ENCODE measurements at places on chromosomes 12 and 14.

DNA sequence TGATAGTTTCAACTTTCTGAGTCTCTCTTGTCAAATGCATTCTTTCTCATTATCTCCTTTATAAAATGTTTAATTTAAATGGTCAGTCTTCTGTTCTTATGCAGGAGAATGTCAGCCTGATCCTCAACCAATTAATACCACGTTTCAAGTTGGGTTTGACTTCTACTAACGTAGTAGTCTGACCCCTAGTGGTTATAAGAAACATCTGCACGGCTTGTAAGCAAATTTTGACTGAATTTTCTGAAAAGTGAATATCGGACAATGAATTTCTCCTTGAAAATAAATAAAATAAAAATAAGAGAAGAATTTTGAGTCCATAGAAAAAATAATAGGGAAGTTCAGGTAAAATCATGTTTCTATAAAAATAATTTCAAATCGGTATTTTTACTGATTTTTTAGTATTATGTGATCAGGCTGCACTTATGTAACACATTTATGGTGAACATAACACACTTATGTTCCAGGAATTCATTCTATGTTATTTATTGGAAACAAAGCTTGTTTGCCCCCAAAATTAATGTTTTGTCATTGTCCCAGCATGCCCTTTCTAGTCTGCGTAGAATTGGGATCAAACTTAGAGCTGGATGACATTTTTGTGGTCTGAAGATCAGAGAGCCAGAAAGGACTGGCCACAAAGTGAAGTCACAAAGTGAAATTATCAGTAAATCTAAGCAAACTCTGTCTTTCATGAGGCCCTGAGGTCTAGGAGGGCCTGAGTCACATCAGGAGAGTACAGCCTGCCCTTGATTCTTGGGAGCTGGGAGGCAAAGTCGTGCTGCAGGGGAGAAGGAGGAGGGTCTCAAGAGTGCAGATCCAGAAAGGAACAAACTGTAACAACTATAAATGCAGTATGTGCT lies 101.2 kb upstream of the STXBP6 start:
- H3K4me3 ChIP-seq = no peak overlapping the region
- H3K27me3 ChIP-seq = no peaks in the 10 kb centered on the region
- H3K36me3 ChIP-seq = no peaks in the 10 kb centered on the region
- no peaks in the 10 kb centered on the region for H3K4me1 ChIP-seq

DNA sequence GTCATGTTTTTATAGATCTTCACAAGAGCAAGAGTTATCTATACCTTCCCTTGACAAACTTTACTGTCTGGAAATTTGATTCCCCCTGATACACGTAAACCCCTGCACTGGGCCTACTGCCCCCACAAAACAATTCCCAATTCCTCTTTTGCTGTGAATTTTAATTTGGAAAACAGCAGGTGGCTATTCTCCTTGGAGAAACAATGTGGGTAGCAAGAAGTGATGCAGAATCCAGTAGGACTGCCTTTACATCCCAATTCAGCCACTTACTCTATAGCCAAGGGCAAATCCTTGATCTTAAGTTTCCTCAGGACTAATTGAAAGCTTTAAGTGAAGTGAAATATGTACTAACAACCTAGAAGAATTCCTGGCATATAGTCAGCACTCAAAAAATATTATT lies 129.3 kb downstream of the ACSS3 start:
- no peaks in the 10 kb centered on the region for H3K36me3 ChIP-seq
- no peaks in the 10 kb centered on the region for H3K4me1 ChIP-seq
- no peak for DNase-seq
- H3K4me3 ChIP-seq = no peak overlapping the region
- no peaks in the 10 kb centered on the region for H3K27me3 ChIP-seq
- no peak overlapping the region for H3K27ac ChIP-seq

DNA sequence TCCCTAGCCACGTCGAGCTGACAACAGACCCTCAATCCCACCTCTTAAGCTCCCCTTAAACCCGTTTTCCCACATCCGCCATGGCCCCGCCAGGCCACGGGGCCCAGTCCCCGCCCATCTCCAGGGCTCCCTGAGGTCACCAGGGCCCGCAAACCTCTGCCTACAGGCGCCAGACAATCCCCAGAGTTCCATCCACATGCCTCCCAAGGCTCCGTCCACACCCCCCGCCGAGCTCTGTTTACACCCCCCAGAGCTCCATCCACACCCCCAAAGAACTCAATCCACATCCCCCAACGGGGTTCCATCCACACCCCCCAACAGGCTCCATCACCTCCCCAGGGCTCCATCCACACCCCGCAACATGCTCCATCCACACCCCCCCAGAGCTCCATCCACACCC lies 9.2 kb downstream of the JAG2 start:
- no peak overlapping the region for H3K27ac ChIP-seq
- H3K4me1 ChIP-seq = no peaks in the 10 kb centered on the region
- DNase-seq = no peak
- no peaks in the 10 kb centered on the region for H3K36me3 ChIP-seq

DNA sequence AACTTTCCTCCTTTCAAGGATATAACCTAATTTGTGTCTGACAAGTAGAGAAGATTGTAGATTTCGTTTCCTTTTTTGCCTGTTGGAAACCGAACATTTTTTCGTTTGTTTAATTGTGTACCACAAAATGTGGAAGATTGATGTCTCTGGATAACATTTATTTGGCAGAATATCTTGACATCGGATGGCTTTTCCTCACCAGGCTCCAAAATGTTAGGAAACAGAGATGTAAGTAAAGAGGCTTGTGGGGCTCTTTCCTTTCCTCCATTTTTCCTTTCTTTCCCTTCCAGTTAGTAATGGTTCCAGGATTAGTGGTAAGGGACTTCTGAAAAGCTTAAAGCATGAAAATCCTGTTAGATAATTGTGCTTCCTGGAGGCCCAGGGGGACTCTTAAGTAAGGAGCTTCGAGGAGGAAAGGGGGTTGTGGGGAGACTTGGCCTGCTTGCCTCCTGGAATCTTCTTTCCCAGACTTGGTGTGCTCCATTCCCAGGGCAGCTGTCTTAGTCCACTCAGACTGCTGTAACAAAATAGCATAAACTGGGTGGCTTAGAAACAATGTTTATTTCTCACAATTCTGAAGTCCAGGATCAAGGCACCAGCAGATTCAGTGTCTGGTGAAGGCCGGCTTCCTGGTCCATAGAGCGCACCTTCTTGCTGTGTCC lies 243.1 kb upstream of the PWP1 start:
- no peaks in the 10 kb centered on the region for H3K36me3 ChIP-seq
- H3K4me3 ChIP-seq = no peak overlapping the region
- no peak for DNase-seq
- H3K4me1 ChIP-seq = no peaks in the 10 kb centered on the region

GRCh38 chr14:31937730-31938346 lies 139.3 kb upstream of the ARHGAP5 start:
- H3K4me3 ChIP-seq = no peak overlapping the region
- H3K4me1 ChIP-seq = peaks cover 3% of the 10 kb centered on the region

DNA sequence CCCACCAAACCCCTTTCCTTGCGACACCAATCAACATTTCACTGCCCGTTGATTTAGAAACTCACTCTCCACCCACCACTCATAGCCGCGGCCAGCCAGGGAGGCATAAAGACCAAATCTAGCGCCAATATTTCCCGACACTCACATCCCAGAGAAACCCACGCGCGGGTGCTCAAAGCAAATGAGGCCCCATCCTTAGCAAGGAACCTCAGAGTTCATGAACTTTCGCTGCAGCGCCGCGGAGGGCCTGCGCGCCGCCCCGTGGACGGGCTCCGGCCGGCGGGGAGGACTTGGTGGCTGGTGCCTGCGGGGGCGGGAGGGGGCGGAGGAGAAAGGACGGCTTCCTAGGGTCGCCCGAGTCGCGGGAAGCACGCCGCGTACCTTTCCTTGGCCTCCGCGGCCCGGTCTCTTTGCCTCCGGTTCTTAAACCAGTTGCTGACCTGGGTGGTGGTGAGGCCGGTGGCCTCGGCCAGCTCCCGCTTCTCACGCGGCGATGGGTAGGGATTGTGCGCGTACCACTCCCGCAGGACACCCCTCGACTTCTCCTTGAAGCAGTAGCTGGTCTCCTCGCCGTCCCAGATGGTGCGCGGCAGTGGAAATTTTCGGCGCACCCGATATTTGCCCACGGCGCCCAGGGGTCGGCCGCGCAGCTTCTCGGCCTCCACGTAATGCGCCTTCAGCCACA lies 886 bp downstream of the SIX1 start:
- H3K4me1 ChIP-seq = peaks cover 46% of the 10 kb centered on the region
- H3K27me3 ChIP-seq = peaks cover 71% of the 10 kb centered on the region
- H3K27ac ChIP-seq = no peak overlapping the region
- no peak for DNase-seq

- H3K27ac ChIP-seq = no peak overlapping the region
- H3K27me3 ChIP-seq = no peaks in the 10 kb centered on the region
- no peaks in the 10 kb centered on the region for H3K36me3 ChIP-seq
- no peak for DNase-seq
- H3K4me3 ChIP-seq = no peak overlapping the region
Observed at GRCh38 chr14:80428171-80428570, 216.9 kb upstream of the DIO2 start.

- H3K4me1 ChIP-seq = no peaks in the 10 kb centered on the region
- DNase-seq = no peak
- H3K27me3 ChIP-seq = no peaks in the 10 kb centered on the region
- no peak overlapping the region for H3K27ac ChIP-seq
Observed at GRCh38 chr12:15196678-15197505, 24.3 kb downstream of the RERG start.

GRCh38 chr14:64550621-64551333 lies 1.0 kb downstream of the PPP1R36 start:
- DNase-seq = no peak
- no peak overlapping the region for H3K4me3 ChIP-seq
- H3K27ac ChIP-seq = no peak overlapping the region
- H3K36me3 ChIP-seq = no peaks in the 10 kb centered on the region
- peaks cover 12% of the 10 kb centered on the region for H3K4me1 ChIP-seq

DNA sequence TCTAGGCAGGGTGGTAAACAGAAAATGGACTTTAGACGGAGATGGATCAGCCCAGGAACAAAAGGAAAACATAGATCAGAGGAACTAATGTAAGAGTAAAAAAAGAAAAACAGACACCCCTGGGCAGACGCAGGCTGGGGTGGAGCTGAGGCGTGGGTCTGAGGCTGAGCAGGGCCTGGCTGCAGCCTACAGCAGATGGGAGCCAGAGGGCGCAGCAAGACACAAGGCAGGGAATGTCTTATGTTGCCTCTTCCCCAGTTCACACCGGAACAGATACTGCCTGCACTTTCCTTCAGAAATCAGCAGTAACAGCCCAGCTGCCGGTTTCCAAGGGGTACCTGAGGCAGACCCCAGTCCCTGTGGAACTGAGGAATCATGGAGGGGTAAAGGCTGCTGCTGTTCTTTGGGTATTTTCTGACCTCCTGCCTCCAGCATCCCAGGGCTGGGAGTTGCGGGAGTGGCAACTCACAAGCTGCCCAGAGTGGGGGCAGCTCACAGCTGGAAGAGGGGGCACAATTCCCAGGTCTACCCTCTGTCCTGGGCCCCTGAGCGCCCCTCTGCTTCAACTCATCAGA lies 9.8 kb downstream of the ZNF605 start:
- H3K36me3 ChIP-seq = peaks cover 57% of the 10 kb centered on the region
- no peak overlapping the region for H3K27ac ChIP-seq
- H3K4me3 ChIP-seq = no peak overlapping the region
- no peak for DNase-seq
